Natural killer cell (primary cell): ENCODE measurements at places on chromosomes 6 and 20. TPM values are rescaled to one million over a fixed set of nuclear protein-coding genes. Genes with fewer than 3 reads are reported as not detected.

GRCh38 chr6:56683882-56684281, 41.2 kb upstream of the DST start:
- no peaks in the 10 kb centered on the region for H3K36me3 ChIP-seq
- no peaks in the 10 kb centered on the region for H3K4me1 ChIP-seq
- no peak for DNase-seq
- no peak overlapping the region for H3K27ac ChIP-seq
- H3K4me3 ChIP-seq: no peak overlapping the region

GRCh38 chr6:159077123-159077522, 32.3 kb upstream of the TAGAP start:
- no peak for DNase-seq
- no peaks in the 10 kb centered on the region for H3K36me3 ChIP-seq
- no peak overlapping the region for H3K4me3 ChIP-seq
- H3K27me3 ChIP-seq: no peaks in the 10 kb centered on the region

DNA sequence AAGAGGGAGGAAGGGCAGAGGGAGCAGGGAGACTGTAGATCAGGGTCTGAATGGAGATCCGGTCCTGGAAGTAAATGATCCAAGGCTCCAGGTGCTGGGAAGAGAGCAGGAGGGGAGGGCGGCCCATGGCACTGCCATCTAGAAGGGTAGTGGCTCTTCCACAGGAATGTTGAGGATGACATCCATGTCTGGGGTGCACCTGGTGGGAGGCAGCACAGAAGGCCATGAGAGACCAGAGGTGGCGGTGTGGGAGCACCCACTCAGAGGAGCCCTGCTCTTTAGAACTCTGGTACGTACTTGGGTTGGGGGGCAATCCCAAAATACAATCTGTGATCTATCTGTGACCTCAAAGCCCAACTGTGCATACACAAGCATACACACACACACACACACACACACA, 13.5 kb downstream of the DEFB132 start:
- H3K36me3 ChIP-seq: no peaks in the 10 kb centered on the region
- peaks cover 4% of the 10 kb centered on the region for H3K27me3 ChIP-seq
- no peak overlapping the region for H3K27ac ChIP-seq
- peaks cover 9% of the 10 kb centered on the region for H3K4me1 ChIP-seq

DNA sequence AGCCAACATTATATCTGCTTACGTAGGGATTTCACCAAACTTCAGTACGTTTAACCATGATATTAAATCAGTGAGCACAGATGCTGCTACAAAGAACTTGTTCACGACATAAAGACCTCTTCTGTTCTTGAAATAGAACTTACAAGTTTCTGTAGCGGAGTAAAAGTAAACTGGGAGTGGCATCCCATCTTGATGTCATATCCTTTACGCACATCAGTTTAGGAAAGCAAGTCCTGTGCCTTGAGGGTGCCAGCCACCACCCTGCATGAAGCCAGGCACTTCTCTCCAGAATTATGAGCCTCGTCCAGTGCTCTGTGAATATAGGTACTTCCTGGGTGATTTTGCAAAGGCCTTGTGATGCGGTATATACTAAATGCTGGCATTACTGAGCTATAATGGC, 122.6 kb downstream of the BTBD3 start:
- H3K4me3 ChIP-seq: no peak overlapping the region
- H3K27ac ChIP-seq: no peak overlapping the region
- no peaks in the 10 kb centered on the region for H3K27me3 ChIP-seq
- H3K4me1 ChIP-seq: no peaks in the 10 kb centered on the region
- no peak for DNase-seq
- H3K36me3 ChIP-seq: no peaks in the 10 kb centered on the region

GRCh38 chr6:34867484-34867883, 20.4 kb downstream of the TAF11 start:
- no peaks in the 10 kb centered on the region for H3K27me3 ChIP-seq
- peaks cover 44% of the 10 kb centered on the region for H3K36me3 ChIP-seq

DNA sequence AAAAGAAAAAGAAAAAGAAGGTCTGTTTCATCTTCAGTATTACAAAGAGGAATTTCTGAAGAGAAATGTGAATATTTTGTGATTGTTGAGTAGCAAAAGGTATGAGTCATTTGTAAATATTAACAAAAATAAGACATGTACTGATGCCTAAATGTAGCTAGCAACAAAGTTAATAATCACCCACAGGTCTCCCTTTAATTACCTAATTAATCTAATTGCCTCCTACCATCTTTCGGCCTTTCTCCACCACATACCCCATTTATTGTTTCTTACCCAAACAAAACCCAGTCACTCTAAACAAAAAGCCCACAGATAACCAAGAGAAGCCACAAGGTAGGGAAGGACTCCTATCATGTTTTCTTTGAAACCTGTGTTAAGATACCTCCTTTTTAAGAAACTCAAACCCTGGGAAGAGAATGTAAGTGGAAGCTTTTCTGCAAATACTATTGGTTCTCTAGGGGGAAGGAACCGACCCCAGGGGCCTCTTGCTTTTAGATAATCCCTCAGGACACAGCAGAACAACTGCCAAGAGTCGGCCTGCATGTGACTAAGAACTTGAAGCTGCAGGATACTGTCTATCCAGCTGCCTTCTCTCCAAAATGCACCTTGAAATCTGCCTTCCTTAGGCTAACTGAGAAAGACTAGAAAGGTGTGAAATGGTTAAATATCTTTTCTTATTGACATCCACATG, 16.1 kb upstream of the STK38 start:
- H3K27me3 ChIP-seq: no peaks in the 10 kb centered on the region
- no peaks in the 10 kb centered on the region for H3K36me3 ChIP-seq
- H3K27ac ChIP-seq: no peak overlapping the region
- H3K4me3 ChIP-seq: no peak overlapping the region
- H3K4me1 ChIP-seq: no peaks in the 10 kb centered on the region
- no peak for DNase-seq

GRCh38 chr6:136034422-136034821, 182.9 kb downstream of the PDE7B start:
- H3K36me3 ChIP-seq: no peaks in the 10 kb centered on the region
- no peaks in the 10 kb centered on the region for H3K27me3 ChIP-seq
- DNase-seq: no peak
- no peak overlapping the region for H3K27ac ChIP-seq
- peaks cover 9% of the 10 kb centered on the region for H3K4me1 ChIP-seq
- no peak overlapping the region for H3K4me3 ChIP-seq

GRCh38 chr6:22133357-22133756, 163.5 kb downstream of the PRL start:
- H3K36me3 ChIP-seq: no peaks in the 10 kb centered on the region
- H3K27me3 ChIP-seq: no peaks in the 10 kb centered on the region
- no peaks in the 10 kb centered on the region for H3K4me1 ChIP-seq

- peaks cover 21% of the 10 kb centered on the region for H3K36me3 ChIP-seq
- H3K27me3 ChIP-seq: peaks cover under 1% of the 10 kb centered on the region
- peak overlapping the region; percentile 81 for H3K4me3 ChIP-seq
- DNase-seq: peak; percentile 61
- peaks cover 12% of the 10 kb centered on the region for H3K4me1 ChIP-seq
Observed at GRCh38 chr6:28251661-28252008, 434 bp downstream of the ZKSCAN4 start.

GRCh38 chr6:23518294-23518693, 607.7 kb upstream of the NRSN1 start:
- H3K36me3 ChIP-seq: no peaks in the 10 kb centered on the region
- H3K27ac ChIP-seq: no peak overlapping the region
- H3K4me1 ChIP-seq: no peaks in the 10 kb centered on the region
- DNase-seq: no peak
- no peak overlapping the region for H3K4me3 ChIP-seq

DNA sequence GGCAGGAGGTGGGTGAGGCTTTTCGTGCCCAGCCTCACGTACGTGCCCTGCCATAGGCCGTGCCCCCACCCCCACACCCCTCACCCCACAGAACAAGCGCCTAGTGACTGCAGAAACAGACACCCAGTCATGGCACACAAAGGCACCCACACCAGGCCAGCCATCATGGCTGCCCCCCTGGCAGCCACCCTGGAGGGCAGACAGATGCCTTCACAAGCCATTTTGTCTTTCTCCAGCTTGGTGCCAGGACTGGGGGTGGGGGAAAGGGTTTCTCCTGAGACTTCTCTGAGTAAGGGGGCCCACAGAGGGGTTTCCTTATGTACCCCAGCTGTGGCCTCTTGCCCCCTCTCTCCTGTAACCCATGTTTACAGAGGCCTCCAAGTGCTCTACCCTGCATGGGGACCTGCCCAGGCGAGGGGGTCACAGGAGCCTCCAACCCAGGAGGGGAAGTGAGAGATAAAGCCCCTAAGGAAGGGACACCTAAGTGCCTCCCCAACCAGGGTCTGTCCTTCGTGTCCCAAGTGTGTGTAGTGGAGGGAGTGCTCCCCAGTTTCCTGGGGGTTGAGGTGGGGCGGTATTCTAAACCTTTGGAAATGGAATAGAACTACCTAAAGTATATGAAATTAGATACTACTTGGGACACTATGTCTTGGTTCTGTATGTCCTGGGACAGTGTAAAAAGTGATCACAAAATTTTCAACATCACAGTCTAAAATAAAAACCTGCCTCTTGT, 49.9 kb downstream of the MRPL14 start:
- H3K27me3 ChIP-seq: peaks cover 12% of the 10 kb centered on the region
- no peak overlapping the region for H3K27ac ChIP-seq
- peaks cover 25% of the 10 kb centered on the region for H3K4me1 ChIP-seq
- no peaks in the 10 kb centered on the region for H3K36me3 ChIP-seq
- DNase-seq: no peak

- H3K27me3 ChIP-seq: peaks cover 2% of the 10 kb centered on the region
- peaks cover 9% of the 10 kb centered on the region for H3K4me1 ChIP-seq
- no peak overlapping the region for H3K4me3 ChIP-seq
- no peaks in the 10 kb centered on the region for H3K36me3 ChIP-seq
- no peak overlapping the region for H3K27ac ChIP-seq
- no peak for DNase-seq
Observed at GRCh38 chr6:166194914-166195859, 27.5 kb upstream of the TBXT start.

GRCh38 chr6:111129013-111129412, 41.7 kb downstream of the SLC16A10 start:
- H3K4me3 ChIP-seq: no peak overlapping the region
- H3K27me3 ChIP-seq: no peaks in the 10 kb centered on the region

DNA sequence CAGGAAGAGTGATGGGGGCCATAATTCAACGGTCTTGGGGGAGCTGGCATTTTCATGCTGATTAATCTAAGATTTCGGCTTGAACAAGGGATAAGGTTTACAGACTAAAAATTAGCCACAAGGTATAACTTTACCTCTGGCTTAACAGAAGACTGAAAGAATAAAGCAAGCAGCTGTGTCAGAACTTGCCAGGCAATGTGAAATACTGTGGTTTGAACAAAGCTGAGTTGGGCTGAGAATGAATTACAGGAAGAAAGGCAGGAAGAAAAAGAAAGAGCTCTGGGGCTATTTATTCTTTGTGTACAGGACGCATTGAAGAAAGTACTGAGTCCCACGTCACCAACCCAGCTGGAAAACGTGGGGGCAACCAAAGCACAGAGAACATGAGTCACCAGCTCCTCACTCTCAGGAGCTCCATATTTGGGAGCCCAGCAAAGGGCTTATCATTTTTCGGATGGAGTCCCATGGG, 121.5 kb upstream of the NEDD9 start:
- no peaks in the 10 kb centered on the region for H3K27me3 ChIP-seq
- H3K4me1 ChIP-seq: peaks cover 31% of the 10 kb centered on the region
- H3K27ac ChIP-seq: peak overlapping the region; percentile 1
- H3K36me3 ChIP-seq: peaks cover 11% of the 10 kb centered on the region

- H3K4me1 ChIP-seq: peaks cover 21% of the 10 kb centered on the region
- peak overlapping the region; percentile 11 for H3K4me3 ChIP-seq
- no peaks in the 10 kb centered on the region for H3K27me3 ChIP-seq
- peak overlapping the region; percentile 54 for H3K27ac ChIP-seq
Observed at GRCh38 chr6:164085091-164086075, 670.9 kb downstream of the QKI start.

- H3K4me3 ChIP-seq: no peak overlapping the region
- DNase-seq: no peak
- H3K36me3 ChIP-seq: no peaks in the 10 kb centered on the region
- no peak overlapping the region for H3K27ac ChIP-seq
- H3K4me1 ChIP-seq: peaks cover 3% of the 10 kb centered on the region
- H3K27me3 ChIP-seq: peaks cover 7% of the 10 kb centered on the region
Observed at GRCh38 chr6:75491291-75491690, 2.3 kb downstream of the FILIP1 start.

DNA sequence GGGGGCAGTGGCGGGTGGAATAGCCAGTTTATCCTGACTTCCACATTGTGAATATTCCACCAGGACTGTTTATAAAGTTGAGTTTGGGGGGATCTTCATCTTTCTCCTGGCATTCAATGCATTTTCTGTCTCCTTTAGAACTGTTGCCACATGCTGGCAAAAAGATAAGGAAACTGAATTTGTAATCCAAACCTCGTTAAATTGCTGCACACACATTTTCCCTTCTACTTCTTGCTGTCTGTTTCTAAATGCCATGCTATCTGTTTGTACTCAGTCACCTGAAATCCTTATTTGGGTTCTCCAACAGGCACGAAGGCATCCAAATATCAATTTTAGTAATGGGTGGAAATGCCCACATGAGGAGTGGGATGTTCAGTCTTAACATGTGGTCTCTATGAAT, 180.2 kb upstream of the CCN2 start:
- H3K27ac ChIP-seq: peak overlapping the region; percentile 59
- H3K36me3 ChIP-seq: no peaks in the 10 kb centered on the region
- DNase-seq: no peak
- H3K27me3 ChIP-seq: no peaks in the 10 kb centered on the region
- H3K4me3 ChIP-seq: no peak overlapping the region
- H3K4me1 ChIP-seq: peaks cover 4% of the 10 kb centered on the region

DNA sequence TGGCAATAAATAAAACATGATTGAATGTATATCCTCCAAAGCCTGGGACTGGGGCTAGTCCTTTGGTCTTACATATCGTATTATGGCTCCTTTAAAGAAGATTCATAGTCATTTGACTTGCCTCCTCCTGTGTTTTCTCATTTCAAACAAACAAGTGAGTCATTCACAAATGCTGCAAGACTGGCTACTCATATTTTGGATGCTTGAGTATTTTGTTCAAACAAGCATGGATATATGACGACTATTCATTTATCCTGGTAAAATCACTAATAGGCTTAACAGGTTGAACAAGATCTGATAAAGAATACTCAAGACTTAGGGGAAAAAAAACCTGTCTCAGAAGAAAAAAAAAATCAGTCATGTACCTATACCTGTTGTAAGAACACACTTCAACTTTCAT, 111.1 kb upstream of the CCDC28A start:
- no peaks in the 10 kb centered on the region for H3K4me1 ChIP-seq
- no peaks in the 10 kb centered on the region for H3K36me3 ChIP-seq
- H3K27me3 ChIP-seq: no peaks in the 10 kb centered on the region
- no peak overlapping the region for H3K4me3 ChIP-seq

Gene PI3
- total RNA-seq: 2.4 TPM

Gene TDRD6
- total RNA-seq: not detected

Gene TMC2
- 1.3 TPM for total RNA-seq

Gene LPA
- not detected for total RNA-seq

Gene WFDC12
- not detected for total RNA-seq

Gene RBM24
- total RNA-seq: not detected

Gene TXNDC5
- total RNA-seq: 9.7 TPM

Gene FOXQ1
- total RNA-seq: not detected

Gene VNN1
- total RNA-seq: 1.6 TPM

Gene DEFB124
- total RNA-seq: not detected
